Common myeloid progenitor, CD34-positive (primary cell): ENCODE measurements at places on chromosomes 3 and 15.
A peak's percentile ranks its signal among the peaks of the same experiment; 100 is the strongest.

- H3K4me3 ChIP-seq: no peak overlapping the region
- H3K4me1 ChIP-seq: no peaks in the 10 kb centered on the region
- H3K27ac ChIP-seq: no peak overlapping the region
- DNase-seq: peak; percentile 56
- H3K27me3 ChIP-seq: no peaks in the 10 kb centered on the region
Measured at GRCh38 chr3:136624371-136624770, 127.8 kb downstream of the STAG1 start.

GRCh38 chr3:111666041-111666735, 71.0 kb upstream of the ZBED2 start:
- H3K4me3 ChIP-seq: no peak overlapping the region
- peaks cover 22% of the 10 kb centered on the region for H3K4me1 ChIP-seq
- no peaks in the 10 kb centered on the region for H3K36me3 ChIP-seq
- no peaks in the 10 kb centered on the region for H3K27me3 ChIP-seq

DNA sequence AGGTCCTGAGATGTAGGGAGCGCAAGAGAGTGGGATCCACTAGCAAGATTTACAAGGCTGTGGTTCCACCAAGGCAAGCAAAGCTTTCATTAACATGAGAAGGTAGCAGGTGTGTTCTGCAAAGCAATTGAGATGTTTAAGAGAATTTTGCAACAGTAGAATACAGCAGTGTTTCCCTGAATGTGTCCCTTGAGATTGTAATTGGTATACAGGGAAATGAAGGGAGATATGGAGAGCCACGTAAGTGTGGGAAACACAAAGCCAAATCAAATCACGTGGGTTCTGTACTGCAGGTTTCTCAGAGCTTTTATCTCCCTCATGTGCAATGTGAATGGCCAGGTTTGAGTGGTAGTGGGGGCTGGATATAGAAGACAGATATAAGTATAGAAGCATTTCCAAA, 67.3 kb downstream of the ATG7 start:
- no peaks in the 10 kb centered on the region for H3K27me3 ChIP-seq
- peaks cover 5% of the 10 kb centered on the region for H3K36me3 ChIP-seq
- no peak overlapping the region for H3K27ac ChIP-seq
- no peaks in the 10 kb centered on the region for H3K4me1 ChIP-seq
- H3K4me3 ChIP-seq: no peak overlapping the region

DNA sequence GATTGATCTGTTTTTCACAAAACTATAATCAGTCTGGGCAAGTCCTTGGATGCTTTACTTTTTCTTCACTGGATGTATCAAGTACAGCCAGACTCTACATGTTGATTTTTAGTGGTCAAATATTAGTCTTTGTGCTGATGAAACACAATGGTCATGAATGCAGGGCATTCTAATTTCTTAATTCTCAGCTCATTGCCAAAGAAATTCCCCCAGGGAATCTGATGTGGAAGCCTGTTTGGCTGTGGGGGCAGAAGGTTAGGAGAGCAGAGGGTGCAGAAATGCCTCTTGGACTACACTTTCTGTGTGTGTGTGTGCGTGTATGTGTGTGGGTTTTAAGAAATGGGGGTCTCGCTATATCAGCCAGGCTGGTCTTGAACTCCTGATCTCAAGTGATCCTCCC, 48.7 kb upstream of the HACD2 start:
- DNase-seq: no peak
- no peaks in the 10 kb centered on the region for H3K27me3 ChIP-seq
- no peak overlapping the region for H3K27ac ChIP-seq
- H3K4me3 ChIP-seq: no peak overlapping the region
- no peaks in the 10 kb centered on the region for H3K36me3 ChIP-seq

DNA sequence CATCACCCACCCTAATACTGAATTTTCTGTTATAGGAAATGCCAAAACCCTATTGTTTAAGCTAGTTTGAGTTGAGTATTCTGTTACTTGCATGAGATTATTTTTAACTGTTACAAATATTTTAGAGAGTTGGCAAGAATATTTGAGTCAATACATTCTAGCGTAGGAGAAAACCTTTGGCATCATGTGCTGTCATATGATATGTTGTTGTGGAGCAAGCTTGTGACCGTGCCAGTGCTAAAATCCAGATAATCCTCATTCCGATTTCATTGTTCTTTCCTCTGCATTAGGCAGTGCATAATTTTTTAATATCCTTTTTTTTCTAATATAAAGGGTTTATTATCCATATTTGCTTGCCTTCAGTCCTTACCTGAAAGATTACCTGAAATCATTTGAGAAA, 168.0 kb upstream of the GMNC start:
- H3K4me3 ChIP-seq: no peak overlapping the region
- no peaks in the 10 kb centered on the region for H3K36me3 ChIP-seq
- H3K4me1 ChIP-seq: no peaks in the 10 kb centered on the region
- H3K27me3 ChIP-seq: no peaks in the 10 kb centered on the region
- DNase-seq: no peak

GRCh38 chr3:105866656-105867653, 1.9 kb downstream of the CBLB start:
- no peaks in the 10 kb centered on the region for H3K27me3 ChIP-seq
- DNase-seq: no peak
- no peak overlapping the region for H3K27ac ChIP-seq
- peak overlapping the region; percentile 96 for H3K4me3 ChIP-seq

GRCh38 chr3:126664591-126665214, 9.8 kb upstream of the TXNRD3 start:
- H3K27ac ChIP-seq: no peak overlapping the region
- no peaks in the 10 kb centered on the region for H3K4me1 ChIP-seq
- peaks cover 1% of the 10 kb centered on the region for H3K27me3 ChIP-seq
- no peak for DNase-seq
- H3K4me3 ChIP-seq: no peak overlapping the region
- H3K36me3 ChIP-seq: no peaks in the 10 kb centered on the region

- no peak overlapping the region for H3K27ac ChIP-seq
- no peaks in the 10 kb centered on the region for H3K4me1 ChIP-seq
- no peak for DNase-seq
- H3K4me3 ChIP-seq: no peak overlapping the region
Measured at GRCh38 chr3:111143-112069, 85.2 kb upstream of the CHL1 start.

GRCh38 chr3:80997622-80998021, 763.8 kb downstream of the GBE1 start:
- no peak overlapping the region for H3K4me3 ChIP-seq
- no peak for DNase-seq
- no peaks in the 10 kb centered on the region for H3K27me3 ChIP-seq
- no peaks in the 10 kb centered on the region for H3K36me3 ChIP-seq
- H3K4me1 ChIP-seq: no peaks in the 10 kb centered on the region

DNA sequence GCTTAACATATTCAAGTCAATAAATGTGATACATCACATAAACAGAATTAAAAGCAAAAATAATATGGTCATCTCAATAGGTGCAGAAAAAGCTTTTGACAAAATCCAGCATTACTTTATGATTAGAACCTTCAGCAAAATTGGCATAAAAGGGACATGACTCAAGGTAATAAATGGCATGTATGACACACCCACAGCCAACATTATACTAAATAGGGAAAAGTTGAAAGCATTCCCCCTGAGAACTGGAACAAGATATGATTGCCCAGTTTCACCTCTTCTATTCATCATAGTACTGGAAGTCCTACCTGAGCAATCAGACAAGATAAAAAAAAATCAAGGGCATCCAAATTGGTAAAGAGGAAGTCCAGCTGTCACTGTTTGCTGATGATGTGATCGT, 594.7 kb downstream of the DIPK2A start:
- no peak for DNase-seq
- no peaks in the 10 kb centered on the region for H3K4me1 ChIP-seq
- no peak overlapping the region for H3K4me3 ChIP-seq
- no peaks in the 10 kb centered on the region for H3K36me3 ChIP-seq
- H3K27ac ChIP-seq: no peak overlapping the region

GRCh38 chr15:80906159-80906766, 83.4 kb downstream of the MESD start:
- H3K27me3 ChIP-seq: no peaks in the 10 kb centered on the region
- no peaks in the 10 kb centered on the region for H3K4me1 ChIP-seq
- DNase-seq: no peak
- no peak overlapping the region for H3K27ac ChIP-seq
- peaks cover 5% of the 10 kb centered on the region for H3K36me3 ChIP-seq
- no peak overlapping the region for H3K4me3 ChIP-seq

DNA sequence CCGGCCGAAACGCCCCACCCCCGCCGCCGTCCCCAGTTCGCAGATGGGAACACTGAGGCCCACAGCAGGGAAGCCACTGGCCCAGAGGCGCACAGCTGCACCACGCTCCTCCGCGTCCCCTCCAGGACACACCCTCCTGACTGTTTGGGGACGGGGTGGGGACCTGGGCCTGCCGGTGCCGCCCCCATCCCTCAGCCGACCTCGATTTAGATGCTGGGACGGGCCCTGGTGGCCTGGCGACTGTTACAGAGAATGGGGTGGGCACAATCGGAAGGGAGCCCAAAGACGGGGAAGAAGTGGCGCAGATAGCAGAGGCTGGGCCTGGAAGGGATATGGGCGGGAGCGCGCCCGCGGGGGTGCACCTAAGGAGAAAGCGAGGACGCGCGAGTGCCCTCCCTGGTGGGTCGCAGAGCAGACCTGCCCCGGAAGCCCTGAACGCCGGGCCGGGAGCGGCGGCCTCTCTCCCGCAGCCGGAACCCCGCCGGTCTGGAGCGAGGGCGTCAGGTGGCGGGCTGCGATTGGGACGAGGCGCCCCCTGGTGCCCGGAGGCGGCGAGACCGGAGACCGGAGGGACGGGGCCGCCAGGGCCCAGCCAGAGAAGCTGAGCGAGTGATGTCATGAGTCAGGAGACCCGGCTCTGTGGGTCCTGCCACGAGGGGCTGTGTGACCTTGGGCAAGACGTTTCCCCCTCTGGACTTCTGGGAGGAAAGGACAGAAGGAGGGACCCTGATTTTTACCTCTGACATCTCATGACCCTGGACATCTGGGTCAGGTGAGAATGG, 78.4 kb downstream of the IQSEC1 start:
- H3K4me1 ChIP-seq: peaks cover 35% of the 10 kb centered on the region
- peak overlapping the region; percentile 54 for H3K27ac ChIP-seq
- H3K4me3 ChIP-seq: peak overlapping the region; percentile 83
- H3K27me3 ChIP-seq: peaks cover 18% of the 10 kb centered on the region
- DNase-seq: peak; percentile 89

GRCh38 chr3:59660376-59660775, 610.6 kb upstream of the CFAP20DC start:
- no peaks in the 10 kb centered on the region for H3K4me1 ChIP-seq
- H3K36me3 ChIP-seq: no peaks in the 10 kb centered on the region
- no peak for DNase-seq
- H3K27me3 ChIP-seq: no peaks in the 10 kb centered on the region

GRCh38 chr3:104257486-104257885, 1109.2 kb upstream of the ALCAM start:
- no peak overlapping the region for H3K4me3 ChIP-seq
- no peak for DNase-seq
- H3K27me3 ChIP-seq: no peaks in the 10 kb centered on the region
- H3K36me3 ChIP-seq: no peaks in the 10 kb centered on the region
- H3K27ac ChIP-seq: no peak overlapping the region
- no peaks in the 10 kb centered on the region for H3K4me1 ChIP-seq

- H3K27ac ChIP-seq: no peak overlapping the region
- H3K4me3 ChIP-seq: peak overlapping the region; percentile 53
- no peaks in the 10 kb centered on the region for H3K4me1 ChIP-seq
- H3K27me3 ChIP-seq: no peaks in the 10 kb centered on the region
- no peaks in the 10 kb centered on the region for H3K36me3 ChIP-seq
Measured at GRCh38 chr15:77944002-77944867, 133.3 kb downstream of the TBC1D2B start.

- no peaks in the 10 kb centered on the region for H3K27me3 ChIP-seq
- no peak overlapping the region for H3K27ac ChIP-seq
- peaks cover 5% of the 10 kb centered on the region for H3K4me1 ChIP-seq
- no peak for DNase-seq
- peaks cover 9% of the 10 kb centered on the region for H3K36me3 ChIP-seq
Measured at GRCh38 chr3:52292247-52293065, 4.8 kb downstream of the GLYCTK start.

GRCh38 chr3:5304188-5304587, 116.7 kb downstream of the EDEM1 start:
- H3K4me1 ChIP-seq: peaks cover under 1% of the 10 kb centered on the region
- H3K27me3 ChIP-seq: no peaks in the 10 kb centered on the region
- H3K4me3 ChIP-seq: no peak overlapping the region
- no peak overlapping the region for H3K27ac ChIP-seq

- no peaks in the 10 kb centered on the region for H3K4me1 ChIP-seq
- H3K27me3 ChIP-seq: no peaks in the 10 kb centered on the region
- DNase-seq: no peak
- no peak overlapping the region for H3K4me3 ChIP-seq
- H3K27ac ChIP-seq: no peak overlapping the region
- H3K36me3 ChIP-seq: no peaks in the 10 kb centered on the region
Measured at GRCh38 chr3:89262309-89262929, 155.0 kb downstream of the EPHA3 start.

DNA sequence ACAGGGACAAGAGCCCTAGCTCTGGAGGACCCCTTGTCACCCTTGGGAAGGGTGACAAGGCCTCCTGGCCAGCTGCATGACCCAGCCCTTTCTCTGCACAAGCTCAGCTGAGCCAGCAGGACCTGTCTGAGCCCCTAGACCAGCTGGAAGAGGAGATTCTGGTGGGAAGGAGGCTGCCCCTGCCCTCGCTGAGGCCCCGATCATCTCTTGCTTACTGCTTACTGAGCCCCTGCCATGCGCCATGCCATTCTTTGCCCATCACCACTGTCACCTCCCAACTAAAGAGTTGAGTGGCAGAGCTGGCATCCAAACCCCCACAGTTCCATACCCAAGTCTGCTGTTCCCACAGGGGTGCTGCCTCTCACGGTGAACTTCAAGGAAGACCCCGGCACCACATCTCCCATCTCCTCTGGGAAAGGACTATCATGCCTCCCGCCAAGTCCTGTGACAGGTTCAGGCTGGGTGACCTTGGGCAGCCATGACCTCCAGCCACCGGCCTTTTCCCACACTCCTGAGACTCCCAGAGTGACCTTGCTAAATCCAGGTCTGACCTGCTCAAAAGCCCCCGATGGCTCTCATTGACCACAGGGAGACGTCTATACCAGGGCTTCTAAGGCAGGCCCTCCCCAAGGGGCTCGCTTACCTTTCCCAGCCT, 34.0 kb downstream of the ACSBG1 start:
- DNase-seq: no peak
- H3K27ac ChIP-seq: no peak overlapping the region
- H3K4me1 ChIP-seq: peaks cover 4% of the 10 kb centered on the region
- H3K4me3 ChIP-seq: no peak overlapping the region
- H3K36me3 ChIP-seq: no peaks in the 10 kb centered on the region

DNA sequence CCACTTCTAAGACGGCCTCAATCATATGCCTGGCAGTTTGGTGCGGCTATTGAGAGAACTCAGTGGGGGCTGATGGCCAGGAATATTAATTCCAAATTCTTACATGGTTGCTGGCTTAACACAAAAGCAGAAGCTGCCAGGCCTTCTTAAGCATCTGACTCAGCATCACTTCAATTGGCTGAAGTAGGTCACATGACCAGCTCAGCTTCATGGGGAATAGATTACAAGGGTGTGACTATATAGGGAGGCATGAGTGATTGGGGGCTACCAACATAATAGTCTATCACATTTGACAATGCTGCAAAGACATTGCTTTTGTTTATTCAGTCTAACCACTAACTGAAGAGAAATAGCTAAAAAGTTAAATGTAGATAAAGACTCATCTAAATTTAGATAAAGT, 101.6 kb upstream of the ANKRD28 start:
- no peaks in the 10 kb centered on the region for H3K4me1 ChIP-seq
- no peaks in the 10 kb centered on the region for H3K36me3 ChIP-seq
- no peak overlapping the region for H3K4me3 ChIP-seq
- DNase-seq: peak; percentile 25

- H3K27me3 ChIP-seq: peaks cover 2% of the 10 kb centered on the region
- H3K36me3 ChIP-seq: no peaks in the 10 kb centered on the region
- no peak overlapping the region for H3K4me3 ChIP-seq
- DNase-seq: no peak
Measured at GRCh38 chr3:77256584-77257503, 216.9 kb downstream of the ROBO2 start.

GRCh38 chr3:178201714-178202113, 334.5 kb upstream of the KCNMB2 start:
- no peaks in the 10 kb centered on the region for H3K27me3 ChIP-seq
- no peak overlapping the region for H3K27ac ChIP-seq
- DNase-seq: no peak
- H3K4me1 ChIP-seq: peaks cover 6% of the 10 kb centered on the region
